ENCODE measurements at places on chromosomes 12 and 14.

DNA sequence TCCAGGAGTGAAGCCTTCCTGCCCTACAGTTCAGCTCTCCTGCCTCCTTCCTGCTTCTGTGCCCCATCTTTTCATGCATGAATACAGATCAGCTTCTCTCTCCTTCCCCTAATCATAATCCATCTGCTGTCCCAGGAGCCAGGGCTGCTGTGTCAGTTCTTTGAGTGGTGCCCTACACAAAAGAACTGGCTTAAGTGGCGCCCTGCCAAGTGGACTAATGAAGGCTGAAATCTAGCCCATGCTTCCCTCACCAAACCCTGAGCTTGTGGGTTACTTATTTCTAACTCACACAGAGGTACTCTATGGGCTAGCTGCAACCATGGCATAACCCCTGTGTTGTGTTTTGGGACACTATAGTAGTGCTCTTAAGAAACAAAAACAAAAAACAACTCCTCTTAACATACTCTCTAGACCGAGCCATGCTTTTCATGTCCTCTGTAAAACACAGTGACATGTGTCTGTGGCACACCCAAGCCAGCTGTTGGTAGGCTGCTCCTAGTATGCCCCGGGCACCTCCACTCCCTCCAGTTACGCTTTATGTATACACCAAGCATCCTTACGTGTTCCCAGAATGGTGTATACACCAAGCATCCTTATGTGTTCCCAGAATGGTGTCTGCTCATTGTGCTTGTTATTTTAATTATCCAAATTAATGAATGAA lies 19.3 kb upstream of the ETV6 start:
- DNase-seq: no peak

DNA sequence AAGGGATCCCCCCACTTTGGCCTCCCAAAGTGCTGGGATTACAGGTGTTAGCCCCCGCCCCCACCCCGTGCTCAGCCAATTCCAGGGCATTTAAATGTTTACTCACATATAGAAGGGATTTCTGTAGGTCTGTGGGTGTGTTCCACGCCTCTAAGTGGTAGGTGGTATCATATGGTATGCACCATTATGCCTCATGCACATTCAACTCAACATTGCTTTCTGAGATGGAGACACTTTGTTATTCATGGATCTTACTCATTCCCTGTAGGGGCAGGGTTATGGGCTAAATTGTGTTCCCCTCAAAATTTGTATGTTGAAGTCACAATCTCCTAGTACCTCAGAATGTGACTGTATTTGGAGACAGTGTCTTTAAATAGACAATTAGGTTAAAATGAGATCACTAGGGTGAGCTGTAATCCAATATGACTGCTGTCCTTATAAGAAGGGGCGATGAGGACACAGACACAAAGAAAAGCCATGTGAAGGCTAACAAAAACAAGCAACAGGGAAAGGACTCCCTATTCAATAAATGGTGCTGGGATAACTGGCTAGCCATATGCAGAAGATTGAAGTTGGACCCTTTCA lies 200.6 kb downstream of the EFCAB11 start:
- DNase-seq: no peak

- no peak for DNase-seq
Observed at GRCh38 chr12:123267991-123268843, 3.4 kb downstream of the CDK2AP1 start.

GRCh38 chr12:43766291-43766690 lies 7.5 kb downstream of the IRAK4 start:
- DNase-seq: no peak

GRCh38 chr12:32482226-32482625 lies 82.9 kb downstream of the FGD4 start:
- DNase-seq: no peak

DNA sequence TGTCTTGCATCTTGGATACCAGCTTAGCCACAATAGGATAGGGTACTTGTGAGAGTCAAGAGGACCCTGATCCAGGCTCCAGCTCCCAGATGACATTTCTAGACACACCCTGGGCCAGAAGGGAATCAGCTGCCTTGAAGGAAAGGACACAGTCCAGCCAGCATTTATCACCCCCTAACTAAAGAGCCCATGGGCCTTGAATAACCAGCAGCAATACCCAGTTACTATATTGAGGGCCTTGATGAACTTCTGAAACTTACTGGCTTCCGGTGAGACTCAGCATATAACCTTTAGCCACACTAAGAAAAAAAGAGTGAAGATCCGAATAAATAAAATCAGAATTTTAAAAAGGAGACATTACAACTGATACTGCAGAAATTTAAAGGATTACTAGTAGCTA lies 1135.4 kb downstream of the LRFN5 start:
- DNase-seq: no peak

DNA sequence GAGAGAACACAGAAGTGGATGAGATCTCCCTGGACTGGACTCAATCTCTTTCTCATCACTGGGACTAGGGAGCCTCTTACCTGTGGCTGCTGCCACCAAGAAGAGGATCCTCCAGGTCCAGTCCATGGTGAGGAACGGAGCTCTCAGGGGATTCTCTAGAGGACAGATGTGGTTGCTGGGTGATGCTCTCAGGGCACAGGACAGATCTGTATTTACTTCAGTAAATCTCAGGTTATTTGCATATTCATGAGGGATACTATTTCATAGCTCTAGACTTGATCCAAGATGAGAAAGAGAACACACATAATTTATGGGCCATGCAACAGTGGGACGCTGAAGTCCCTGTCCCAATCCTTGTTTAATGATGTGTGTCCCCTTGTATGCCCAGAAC lies 460.5 kb downstream of the TMEM121 start:
- no peak for DNase-seq

- DNase-seq: no peak
Observed at GRCh38 chr12:93041416-93041815, 112.3 kb upstream of the EEA1 start.

Data from stimulated activated CD4-positive, alpha-beta T cell treated with anti-CD3 and anti-CD28 coated beads, Interleukin-4, amount 100 ng/mL, for 24 hours (primary cell).